ENCODE measurements at places on chromosomes 2 and 18. TPM values are rescaled to one million over a fixed set of nuclear protein-coding genes. Genes with fewer than 3 reads are reported as not detected.

The NGEF gene
- total RNA-seq, result not detected

The TMEM237 gene
- total RNA-seq, result 2.8 TPM

DNA sequence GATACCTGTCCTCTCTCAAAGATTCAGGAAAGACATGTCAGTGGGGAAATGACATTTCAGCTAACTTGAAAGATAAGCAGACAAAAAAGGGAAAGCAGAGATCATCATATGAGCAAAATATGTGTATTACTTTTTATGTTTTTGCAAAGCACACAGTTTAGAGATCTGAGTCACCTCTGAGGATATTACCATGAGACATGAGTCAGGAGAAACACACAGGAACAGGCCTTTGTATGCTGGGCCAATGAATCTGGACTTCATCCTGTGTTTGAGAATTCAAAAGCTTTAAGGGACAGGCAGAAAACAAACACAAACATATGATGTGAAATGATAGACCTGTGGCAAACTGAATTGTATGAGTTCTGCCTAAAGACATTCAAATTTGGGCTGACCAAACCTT, 306.0 kb upstream of the EPC2 start:
- no peaks in the 10 kb centered on the region for H3K27me3 ChIP-seq
- no peak overlapping the region for H3K27ac ChIP-seq
- H3K36me3 ChIP-seq, result peaks cover 21% of the 10 kb centered on the region
- H3K4me3 ChIP-seq, result no peak overlapping the region
- H3K4me1 ChIP-seq, result no peaks in the 10 kb centered on the region

DNA sequence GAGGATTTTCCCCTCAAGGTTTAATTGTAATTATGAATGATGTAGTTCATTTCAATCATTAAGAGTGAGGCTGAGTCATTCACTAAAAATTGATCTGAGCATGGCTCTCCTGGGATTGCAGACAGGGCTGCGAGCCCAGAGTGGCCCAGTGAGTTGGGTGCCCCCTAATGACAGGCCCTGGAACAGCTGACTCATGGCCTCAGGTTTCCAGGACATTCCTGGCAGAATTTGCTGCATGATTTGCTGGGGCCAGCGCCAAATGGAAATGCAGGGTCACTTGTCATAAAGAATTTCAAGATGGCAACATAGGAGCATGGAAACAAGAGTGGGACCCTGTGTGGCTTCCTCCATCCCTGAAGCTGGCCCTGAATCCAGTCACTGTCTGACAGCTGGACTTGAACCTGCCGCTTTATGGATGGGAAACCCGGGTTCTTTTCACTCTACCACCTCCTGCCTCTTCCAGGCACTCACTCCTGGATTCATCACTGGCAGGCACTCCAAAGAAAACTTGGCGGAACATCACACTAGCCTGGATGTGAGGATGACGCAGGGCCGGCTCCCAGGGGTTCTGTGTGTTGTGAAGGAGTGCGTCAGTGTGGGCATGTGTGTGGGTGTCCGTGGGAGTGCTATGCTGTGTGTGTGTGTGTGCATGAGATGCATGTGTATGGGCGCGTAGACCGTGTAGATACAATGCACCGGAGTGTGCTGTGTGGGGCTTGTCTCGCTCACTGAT, 15.2 kb downstream of the OTOF start:
- no peaks in the 10 kb centered on the region for H3K27me3 ChIP-seq
- H3K4me1 ChIP-seq, result no peaks in the 10 kb centered on the region
- no peaks in the 10 kb centered on the region for H3K36me3 ChIP-seq
- no peak for DNase-seq
- H3K4me3 ChIP-seq, result no peak overlapping the region

DNA sequence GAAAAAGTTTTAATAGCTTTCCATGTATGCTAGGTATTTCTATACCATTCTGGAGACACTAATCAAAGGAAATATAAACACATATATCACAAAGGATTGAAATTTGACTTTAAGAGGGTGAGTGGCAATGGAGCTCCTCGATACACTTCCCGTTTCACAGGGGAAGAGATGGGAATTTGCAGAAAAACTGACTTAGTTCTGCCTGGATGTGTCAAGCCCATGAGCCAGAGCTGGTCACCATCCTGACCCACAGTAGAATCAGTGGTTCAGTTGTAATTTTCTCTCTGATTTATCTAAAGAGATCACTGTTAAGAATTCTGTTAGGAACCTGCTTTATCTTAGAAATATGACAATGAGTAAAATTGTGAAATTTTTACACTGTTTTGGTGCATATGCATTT, 34.2 kb downstream of the PLCL1 start:
- H3K27ac ChIP-seq, result no peak overlapping the region
- no peak for DNase-seq
- no peaks in the 10 kb centered on the region for H3K36me3 ChIP-seq
- H3K4me1 ChIP-seq, result peaks cover 6% of the 10 kb centered on the region

DNA sequence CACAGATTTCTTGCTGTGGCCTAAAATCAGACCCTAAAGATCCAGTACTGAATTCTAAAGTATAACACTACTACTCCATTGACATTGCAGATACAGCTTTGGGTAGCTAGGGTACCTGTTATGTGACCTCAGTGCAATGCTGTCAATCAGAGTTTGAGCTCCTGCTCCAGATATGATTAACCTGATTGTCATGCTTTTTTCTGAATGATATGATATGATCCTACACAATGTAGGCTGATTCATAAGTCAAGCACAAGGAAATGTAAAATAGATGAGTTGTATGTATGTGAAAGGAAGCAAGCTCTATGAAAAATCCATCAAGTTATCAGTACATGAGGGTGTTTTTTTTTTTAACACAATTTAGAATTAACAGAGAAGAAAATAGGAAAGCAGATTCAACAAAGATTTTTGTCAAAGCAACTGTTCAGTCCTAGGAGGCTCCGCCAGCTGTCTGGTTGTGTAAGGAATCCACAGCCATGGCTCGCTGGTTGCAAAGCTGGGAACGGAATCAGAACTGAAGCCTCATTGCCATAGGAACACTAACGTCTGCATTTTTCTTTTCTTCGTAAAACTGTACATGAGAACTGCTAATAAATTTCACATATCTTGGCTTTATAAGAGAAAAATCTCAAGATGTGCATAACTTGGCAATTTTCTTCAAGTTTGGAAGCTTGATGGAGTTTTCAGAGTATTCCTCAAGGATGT, 52.9 kb downstream of the NR4A2 start:
- no peaks in the 10 kb centered on the region for H3K36me3 ChIP-seq
- no peaks in the 10 kb centered on the region for H3K4me1 ChIP-seq
- no peak overlapping the region for H3K27ac ChIP-seq
- H3K4me3 ChIP-seq, result no peak overlapping the region

GRCh38 chr2:123906361-123906760, 118.7 kb upstream of the CNTNAP5 start:
- no peak overlapping the region for H3K4me3 ChIP-seq
- H3K4me1 ChIP-seq, result no peaks in the 10 kb centered on the region
- DNase-seq, result no peak
- no peaks in the 10 kb centered on the region for H3K27me3 ChIP-seq

GRCh38 chr18:44946529-44947113, 265.9 kb downstream of the SETBP1 start:
- H3K27me3 ChIP-seq, result no peaks in the 10 kb centered on the region
- no peak for DNase-seq
- H3K36me3 ChIP-seq, result peaks cover 30% of the 10 kb centered on the region
- H3K27ac ChIP-seq, result no peak overlapping the region
- H3K4me3 ChIP-seq, result no peak overlapping the region

DNA sequence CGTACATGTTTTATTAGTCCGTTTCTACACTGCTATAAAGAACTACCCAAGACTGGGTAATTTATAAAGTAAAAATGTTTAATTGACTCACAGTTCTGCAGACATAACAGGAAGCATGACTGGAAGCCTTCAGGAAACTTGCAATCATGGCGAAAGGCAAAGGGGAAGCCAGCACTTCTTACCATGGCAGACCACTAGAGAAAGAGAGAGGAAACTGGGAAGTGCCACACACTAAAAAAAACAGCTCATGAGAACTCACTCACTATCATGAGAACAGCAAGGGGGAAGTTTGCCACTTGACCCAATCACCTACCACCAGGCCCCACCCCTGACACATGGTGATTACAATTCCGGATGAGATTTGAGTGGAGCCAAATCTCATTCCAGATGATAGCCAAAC, 466.2 kb downstream of the IRS1 start:
- peaks cover 2% of the 10 kb centered on the region for H3K27me3 ChIP-seq
- no peaks in the 10 kb centered on the region for H3K36me3 ChIP-seq
- H3K27ac ChIP-seq, result no peak overlapping the region
- no peak overlapping the region for H3K4me3 ChIP-seq
- DNase-seq, result no peak
- no peaks in the 10 kb centered on the region for H3K4me1 ChIP-seq

- DNase-seq, result no peak
- peaks cover 3% of the 10 kb centered on the region for H3K4me1 ChIP-seq
- H3K27ac ChIP-seq, result no peak overlapping the region
- H3K4me3 ChIP-seq, result no peak overlapping the region
Observed at GRCh38 chr2:165655661-165656060, 138.4 kb downstream of the GALNT3 start.

Measured in activated B cell treated with CpG ODN at 0.5 μM for 24 hours (primary cell).